ENCODE measurements at places on chromosomes 7 and 10.

DNA sequence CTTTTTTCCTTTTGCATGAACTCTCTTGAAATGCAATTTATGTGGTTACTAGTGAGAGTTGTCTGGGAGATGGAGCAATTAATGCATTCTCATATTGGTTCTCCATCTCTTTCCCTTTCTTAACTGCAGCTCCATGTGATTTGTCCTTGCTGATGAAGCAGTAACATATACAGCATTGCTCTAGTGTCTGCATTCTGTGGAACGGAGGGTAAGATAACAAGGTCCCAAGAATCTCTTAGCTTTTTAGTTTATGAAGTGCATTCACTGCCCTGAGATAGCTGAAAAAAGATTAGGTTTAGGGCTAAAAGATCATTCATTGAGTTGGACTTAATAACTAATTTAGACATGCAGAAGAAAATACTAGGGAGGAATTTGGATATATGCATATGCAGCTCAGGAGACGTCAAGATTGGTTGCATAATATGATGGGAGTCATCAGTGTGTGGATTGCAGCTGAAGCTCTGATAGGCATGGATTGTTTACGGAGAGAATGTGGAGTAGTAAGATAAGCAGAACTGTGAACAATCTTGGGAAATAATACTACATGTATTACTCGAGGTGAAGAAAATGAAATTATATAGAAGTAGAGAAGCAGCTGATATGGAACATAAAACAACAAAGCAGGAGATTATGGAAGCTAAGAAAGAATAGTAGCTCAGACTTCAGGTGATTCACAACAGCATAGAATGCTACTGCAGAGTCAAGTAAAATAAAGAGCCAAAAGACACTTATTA lies 404.7 kb downstream of the ARL4A start:
- DNase-seq = no peak

GRCh38 chr7:7706101-7706511 lies 12.3 kb downstream of the RPA3 start:
- no peak for DNase-seq

- DNase-seq = no peak
Observed at GRCh38 chr10:114616516-114616915, 41.6 kb downstream of the ABLIM1 start.

DNA sequence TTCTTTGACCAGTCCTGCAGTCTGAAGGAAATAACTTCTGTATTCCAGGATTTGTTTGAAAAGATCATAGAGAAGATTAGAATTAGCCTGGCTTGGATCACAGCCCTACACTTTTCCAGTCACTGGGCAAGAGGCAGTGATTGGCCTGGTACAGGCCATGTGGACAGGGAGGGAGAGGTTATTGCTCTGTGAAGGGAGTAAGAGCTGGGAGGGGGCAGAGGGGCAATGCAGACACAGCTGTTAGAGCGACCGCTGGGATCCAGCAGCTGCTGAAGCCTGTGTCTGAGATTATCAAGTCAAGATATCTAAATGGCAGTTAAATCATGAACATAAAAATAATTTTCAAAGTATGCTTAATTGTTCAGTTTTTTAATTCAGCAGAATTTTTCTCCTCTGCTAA lies 257.3 kb downstream of the SDK1 start:
- DNase-seq = no peak

DNA sequence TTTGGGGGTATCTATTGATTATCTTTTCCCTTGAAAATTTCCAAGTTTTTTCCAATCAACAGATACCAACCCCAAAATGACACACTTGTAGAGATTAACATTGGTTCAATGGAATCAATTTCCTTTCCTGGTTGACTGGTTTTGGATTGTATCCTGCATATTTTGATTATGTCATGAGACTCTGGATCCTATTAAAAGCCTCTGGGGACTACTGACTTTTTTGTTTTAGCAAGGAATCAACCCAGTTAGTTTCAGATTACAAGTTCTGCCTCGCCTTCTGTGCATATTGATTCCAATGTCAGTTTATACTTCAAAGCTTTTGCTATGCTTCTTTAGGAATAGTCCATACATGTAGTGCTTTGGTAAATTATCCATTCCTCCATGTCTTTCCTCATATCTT lies 29.2 kb downstream of the COPG2 start:
- no peak for DNase-seq

GRCh38 chr7:80047856-80048459 lies 86.7 kb upstream of the GNAI1 start:
- no peak for DNase-seq

DNA sequence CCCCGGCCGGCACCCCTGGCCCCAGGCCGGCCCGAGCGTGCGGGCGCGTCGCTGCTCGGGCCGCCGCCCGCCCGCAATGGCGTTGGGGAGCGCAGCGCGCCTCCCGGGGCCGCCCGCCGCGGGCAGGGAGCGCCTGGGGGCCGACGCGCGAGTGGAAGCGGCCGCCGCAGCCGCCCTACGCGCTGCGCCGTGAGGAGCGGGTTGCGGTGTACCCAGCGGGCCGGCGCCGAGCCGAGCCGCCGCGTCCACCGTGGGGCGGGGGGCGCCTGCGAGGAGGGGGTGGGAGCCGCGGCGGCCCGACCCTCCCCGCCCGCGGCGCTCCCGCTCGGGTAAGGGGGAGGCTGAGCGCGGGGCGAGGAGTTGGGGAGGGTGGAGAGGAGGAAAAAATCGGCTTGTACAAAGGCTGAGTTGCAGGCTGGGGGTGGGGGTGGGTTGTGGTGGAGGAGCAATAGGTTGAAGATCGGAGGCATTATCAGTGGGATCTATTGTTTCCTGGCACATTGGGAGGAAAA lies 473 bp downstream of the PPP1R9A start:
- DNase-seq = no peak

- peak; percentile 93 for DNase-seq
Observed at GRCh38 chr10:1048732-1049424, at the start of gene IDI1. Gene IDI1 (minus strand): TSS chr10:1049119. CDS start chr10:1049003, 116 bp downstream.

- DNase-seq = no peak
Observed at GRCh38 chr10:132696728-132697577, 89.0 kb downstream of the NKX6-2 start.

GRCh38 chr7:45482451-45482850 lies 91.7 kb upstream of the ADCY1 start:
- DNase-seq = no peak

GRCh38 chr7:157522954-157523353 lies 186.2 kb downstream of the DNAJB6 start:
- DNase-seq = no peak

- no peak for DNase-seq
Observed at GRCh38 chr7:91187061-91187460, 77.2 kb upstream of the FZD1 start.

DNA sequence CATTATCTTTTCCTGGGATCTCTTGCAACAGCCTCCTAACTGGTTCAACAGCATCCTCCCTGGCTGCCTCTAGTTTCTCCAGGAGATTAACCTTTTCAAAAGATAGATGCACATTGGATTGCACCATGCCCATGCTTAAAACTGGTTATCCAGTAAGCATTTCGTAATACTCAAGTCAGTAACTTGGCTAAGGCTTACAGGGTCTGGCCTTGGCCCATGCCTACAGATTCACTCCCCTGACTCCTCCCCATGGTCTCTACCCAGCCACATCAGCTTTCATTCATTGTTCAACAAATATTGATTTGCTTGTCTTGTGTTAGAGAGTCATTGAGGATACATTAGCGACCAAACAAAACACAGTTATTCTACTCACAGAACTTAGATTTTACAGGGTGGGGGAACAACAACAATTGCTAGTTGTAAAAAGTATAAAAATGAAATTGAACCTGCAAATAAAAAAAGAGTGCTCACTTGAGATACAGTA lies 1.8 kb upstream of the KIF20B start:
- DNase-seq = no peak

- DNase-seq = no peak
Observed at GRCh38 chr10:80413271-80413996, 5.1 kb downstream of the PRXL2A start.

DNA sequence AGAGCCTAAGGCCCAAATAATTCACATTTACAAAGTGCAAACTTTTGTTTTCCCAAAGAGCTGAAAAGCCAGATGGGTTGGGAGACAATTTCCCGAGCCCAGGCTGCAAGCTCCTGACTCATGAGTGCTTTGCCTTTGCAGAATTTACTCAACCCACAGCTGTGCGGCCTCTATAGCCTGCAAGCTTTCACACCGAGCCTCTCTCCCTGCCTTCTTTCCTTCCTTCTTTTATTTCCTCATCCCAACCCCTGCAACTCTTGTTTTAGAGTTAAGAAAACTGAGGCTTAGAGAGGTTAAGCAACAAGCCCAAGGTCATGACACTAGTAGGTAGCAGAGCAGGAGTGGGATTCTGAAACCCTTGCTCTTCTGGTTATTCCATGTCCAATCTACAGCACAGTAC lies 203.0 kb upstream of the GPR26 start:
- no peak for DNase-seq

GRCh38 chr10:73099141-73099540 lies 2.5 kb upstream of the P4HA1 start:
- DNase-seq = no peak

- no peak for DNase-seq
Observed at GRCh38 chr10:16232441-16232840, 204.4 kb upstream of the PTER start.

DNA sequence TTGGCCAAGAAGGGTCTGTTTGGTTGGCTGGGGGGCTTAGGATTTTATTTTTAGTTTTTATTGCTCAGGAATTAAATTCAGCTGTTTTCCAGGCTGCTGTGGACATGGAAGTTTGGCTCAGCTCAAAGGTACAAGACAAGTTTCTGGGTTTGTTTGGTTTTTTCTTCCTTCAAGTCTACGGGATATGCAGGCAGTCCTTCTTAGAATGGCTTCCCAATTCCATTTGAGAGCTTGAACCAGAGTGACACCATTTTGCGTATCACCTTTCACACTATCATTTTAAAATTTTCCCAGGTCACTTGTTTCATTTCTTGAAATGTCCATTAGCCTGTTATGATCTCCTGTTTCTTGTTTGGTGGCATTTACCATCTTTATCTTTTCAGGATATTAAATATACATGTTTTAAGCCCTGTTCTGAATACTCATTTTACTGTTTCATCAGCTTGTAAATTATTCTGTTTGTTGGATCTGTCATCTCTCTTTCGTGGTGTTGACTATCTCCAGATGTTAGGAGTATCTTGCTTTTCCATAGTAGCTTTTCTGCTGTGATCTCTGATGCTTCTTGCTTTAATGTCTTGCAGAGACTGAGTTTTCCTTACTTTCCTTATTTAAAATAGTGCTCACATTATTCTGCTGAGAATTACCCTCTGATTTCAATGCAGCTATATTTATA lies 9.4 kb upstream of the TMEM168 start:
- DNase-seq = no peak

DNA sequence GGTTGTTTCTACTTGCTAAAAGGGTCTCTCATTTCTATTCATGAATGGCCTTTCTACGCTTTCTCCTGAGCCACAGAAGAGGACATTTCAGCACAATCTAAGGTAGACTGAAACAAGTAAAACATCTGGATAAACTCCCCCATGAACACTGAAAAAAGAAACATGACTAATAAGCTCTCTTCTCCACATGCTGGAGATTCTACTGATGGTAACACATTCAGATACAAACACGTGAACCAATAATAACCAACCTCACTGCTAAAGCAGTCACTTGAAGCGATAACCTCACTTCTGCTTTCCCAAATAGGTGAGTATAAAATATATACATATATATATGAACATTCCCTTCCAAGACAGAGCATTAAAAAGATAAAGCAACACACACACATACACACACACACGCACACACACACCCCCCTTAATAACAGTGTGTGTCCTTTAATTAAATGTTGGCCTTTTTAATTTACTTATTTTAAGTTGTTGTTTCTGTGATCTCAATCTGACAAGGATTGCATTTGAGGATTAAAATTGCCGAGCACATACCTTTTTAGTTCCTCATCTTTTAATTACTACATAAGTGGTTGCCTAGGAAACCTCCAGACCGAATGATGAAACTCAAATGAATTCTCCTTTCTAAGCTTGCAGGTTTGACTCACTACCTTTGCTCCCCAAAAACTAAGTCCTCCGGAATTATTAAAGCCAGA lies 292.4 kb upstream of the KLF14 start:
- DNase-seq = no peak

- DNase-seq = no peak
Observed at GRCh38 chr7:54888067-54888733, 129.2 kb upstream of the SEC61G start.

DNA sequence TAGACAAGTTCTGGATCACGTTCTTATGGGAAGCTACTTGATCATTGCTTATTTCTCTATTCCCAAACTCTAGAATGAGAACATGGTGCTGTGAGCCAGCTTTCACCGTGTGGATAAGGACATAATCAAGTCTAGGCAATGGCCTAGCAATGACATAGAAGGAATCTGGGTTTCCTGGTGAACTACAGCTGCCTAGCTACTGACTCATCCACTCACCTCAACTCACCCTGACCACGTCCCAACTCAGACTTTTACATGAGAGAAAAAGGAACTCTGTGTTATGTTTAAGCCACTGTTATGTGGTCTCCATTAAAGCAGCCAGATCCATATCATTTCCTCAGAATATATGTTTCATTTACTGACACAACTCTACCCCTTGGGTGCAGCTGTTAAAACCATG lies 18.8 kb upstream of the MET start:
- DNase-seq = no peak

DNA sequence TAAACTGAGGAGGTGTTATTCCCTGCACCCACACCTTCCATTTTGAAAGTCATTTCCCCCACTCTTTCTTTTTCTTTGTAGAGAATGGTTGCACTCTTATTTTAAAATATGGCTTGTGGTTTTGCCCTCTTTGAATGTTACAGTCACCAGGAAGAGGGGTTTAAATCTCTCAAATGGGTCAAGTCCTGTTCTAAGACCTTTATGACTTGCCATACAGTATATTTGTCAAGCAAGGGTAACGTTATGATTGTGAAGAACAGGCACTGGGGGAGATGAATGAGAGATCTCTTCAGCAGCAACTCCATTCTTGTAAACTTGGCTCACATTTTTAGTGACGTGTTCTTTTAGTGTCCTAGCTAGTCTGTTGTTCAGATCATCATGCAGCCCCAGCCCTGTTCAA lies 634.7 kb downstream of the KCNMA1 start:
- no peak for DNase-seq

GRCh38 chr7:123600876-123601275 lies 745 bp upstream of the ASB15 start:
- DNase-seq = no peak

GRCh38 chr10:110530131-110530831 lies 32.6 kb downstream of the DUSP5 start:
- no peak for DNase-seq

GRCh38 chr10:117936566-117936965 lies 110.2 kb downstream of the RAB11FIP2 start:
- DNase-seq = no peak

- no peak for DNase-seq
Observed at GRCh38 chr10:78541481-78542140, 507.9 kb downstream of the RPS24 start.

DNA sequence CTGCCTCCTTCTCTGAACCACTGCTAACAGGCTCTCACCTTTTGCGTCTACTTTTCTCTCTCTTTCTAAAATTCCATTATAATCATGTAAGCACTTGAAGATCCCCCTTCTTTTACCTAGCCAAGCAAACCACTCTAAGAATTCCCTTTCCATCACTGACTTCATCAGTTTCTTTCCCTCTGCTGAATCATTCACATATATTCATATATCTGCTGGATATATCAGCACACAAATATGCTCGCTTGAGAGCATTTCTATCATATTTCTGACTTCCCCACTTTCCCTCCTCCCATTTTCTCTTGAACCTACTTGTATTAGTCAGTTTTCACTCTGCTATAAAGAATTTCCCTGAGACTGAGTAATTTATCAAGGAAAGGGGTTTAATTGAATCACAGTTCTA lies 84.2 kb upstream of the LRRN3 start:
- no peak for DNase-seq

All from activated gamma-delta T cell treated with anti-CD3 and anti-CD28 coated beads, Interleukin-2, amount 50 U/mL, for 16 hours (primary cell).